Spinal cord (tissue), 10 donors: ENCODE measurements at places on chromosomes 12 and 14. TPM values are rescaled to one million over a fixed set of nuclear protein-coding genes. Genes with fewer than 3 reads are reported as not detected.

The HCAR2 gene
- 0.26 TPM for polyA plus RNA-seq

The C12orf56 gene
- polyA plus RNA-seq = 2.4 TPM

The ATP2A2 gene
- polyA plus RNA-seq = 254 TPM

The VDR gene
- polyA plus RNA-seq = 0.40 TPM

The MYO1H gene
- polyA plus RNA-seq = 0.30 TPM

The ACOT4 gene
- 1.3 TPM for polyA plus RNA-seq

The SIRT4 gene
- 5.6 TPM for polyA plus RNA-seq

The PGF gene
- 8.1 TPM for polyA plus RNA-seq

The KLRC4 gene
- 3.8 TPM for polyA plus RNA-seq

The PDZRN4 gene
- 5.4 TPM for polyA plus RNA-seq

The SYT1 gene
- polyA plus RNA-seq = 95.2 TPM

The GARIN6 gene
- polyA plus RNA-seq = not detected

The SLC17A8 gene
- 9.3 TPM for polyA plus RNA-seq

The ABCC9 gene
- polyA plus RNA-seq = 18.8 TPM

The UNC119B gene
- 41.7 TPM for polyA plus RNA-seq
